ENCODE measurements at places on chromosomes 3 and 15.
A peak's percentile ranks its signal among the peaks of the same experiment; 100 is the strongest.

DNA sequence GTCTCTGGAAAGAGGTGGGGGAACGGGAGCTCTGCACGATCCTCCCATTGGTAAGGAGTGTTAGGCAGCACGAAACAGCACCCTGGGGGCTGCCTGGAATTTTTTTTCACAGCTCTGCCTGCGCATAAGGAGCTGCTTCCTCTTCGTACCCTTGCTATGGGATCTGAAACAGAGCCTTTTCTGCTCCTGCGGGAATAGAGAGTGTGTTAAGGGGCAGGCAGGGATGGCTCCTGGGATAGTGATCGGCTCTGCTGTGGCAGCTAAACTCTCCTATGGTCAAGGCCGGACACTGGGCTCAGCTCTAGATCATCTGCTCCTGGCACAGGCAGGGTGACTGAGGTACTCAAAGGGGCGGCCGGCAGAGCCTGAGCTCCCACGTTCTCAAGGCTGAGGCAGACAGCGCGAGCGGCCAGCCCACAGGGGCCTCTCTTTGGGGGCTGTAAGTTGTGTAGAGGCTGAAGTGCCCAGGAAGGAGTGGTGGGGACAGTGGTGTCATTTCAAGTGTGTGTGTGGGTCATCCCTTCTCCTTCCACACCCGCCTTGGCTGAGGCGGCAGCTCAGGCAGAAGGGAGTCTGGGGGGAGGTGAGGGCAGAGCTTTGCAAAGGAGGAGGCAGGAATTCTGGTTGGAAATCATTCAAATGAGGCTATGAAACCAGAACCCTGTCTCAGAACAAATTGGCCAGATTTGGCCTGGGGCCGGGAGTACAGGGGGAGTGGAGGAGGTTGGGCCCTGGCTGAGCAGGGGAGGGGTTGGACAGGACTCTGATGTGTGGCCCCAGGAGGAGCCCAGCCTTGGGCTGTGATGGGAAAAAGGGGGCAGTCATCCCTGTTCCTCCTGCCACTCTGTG is 31.0 kb downstream of the EPHB3 start:
- no peak for DNase-seq

DNA sequence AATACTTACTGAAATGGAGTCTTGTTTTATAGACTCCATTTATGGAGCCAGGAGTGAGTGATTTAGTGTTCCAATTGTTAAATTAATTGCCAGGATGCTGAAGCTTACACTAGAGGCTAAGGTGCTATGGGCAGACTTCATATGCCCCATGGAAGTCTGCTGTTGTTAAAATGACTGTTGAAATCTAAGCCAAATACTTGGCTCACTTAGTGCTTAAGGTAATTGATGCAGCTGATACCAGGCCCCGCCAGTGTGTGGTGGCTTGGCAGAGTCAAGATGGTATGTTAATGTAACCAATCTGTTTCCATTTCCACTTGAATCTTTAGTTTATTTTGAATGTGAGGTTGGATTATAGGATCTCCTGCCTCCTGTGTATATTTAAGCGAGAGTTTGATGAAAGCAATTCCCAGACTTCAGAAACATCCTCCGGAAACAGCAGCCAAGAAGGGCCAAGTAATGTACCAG is 187.1 kb downstream of the ITPR1 start:
- DNase-seq, result no peak

DNA sequence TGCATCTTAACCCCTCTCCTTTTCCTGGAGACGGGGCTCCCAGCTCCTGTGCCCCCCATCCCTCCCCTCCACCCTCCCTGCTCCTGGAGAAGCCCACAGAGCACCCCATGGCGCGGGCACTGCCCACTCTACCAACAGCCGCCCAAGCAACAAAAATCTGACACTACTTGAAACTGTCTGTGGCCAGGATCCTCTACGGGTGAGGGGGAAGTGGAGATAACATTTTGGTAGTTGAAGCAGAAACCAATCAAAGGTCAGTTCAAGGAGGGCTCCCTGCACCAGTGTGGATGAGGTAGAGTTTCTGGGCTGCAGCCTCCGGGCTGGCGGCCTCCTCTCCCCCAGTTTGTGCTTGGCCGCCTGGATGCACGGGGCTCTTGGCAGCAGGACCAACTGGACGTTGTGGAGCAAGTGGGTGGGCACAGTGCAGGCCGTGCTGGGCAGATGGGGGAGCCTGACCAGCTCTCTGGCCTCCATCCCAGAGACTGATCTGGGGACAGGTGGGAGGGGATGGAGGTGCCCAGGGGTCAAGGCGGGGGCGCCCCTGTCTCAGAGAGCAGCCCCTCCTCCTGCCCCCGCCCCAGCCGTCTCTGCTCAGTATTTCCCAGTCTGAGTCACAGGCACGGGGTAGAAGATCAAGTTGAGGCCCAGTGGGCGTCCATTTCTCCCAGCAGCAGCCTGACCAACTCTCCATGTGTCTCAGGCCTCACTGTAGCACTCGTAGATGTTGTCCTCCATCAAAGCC is 12.8 kb downstream of the H1-8 start:
- peak; percentile 60 for DNase-seq

DNA sequence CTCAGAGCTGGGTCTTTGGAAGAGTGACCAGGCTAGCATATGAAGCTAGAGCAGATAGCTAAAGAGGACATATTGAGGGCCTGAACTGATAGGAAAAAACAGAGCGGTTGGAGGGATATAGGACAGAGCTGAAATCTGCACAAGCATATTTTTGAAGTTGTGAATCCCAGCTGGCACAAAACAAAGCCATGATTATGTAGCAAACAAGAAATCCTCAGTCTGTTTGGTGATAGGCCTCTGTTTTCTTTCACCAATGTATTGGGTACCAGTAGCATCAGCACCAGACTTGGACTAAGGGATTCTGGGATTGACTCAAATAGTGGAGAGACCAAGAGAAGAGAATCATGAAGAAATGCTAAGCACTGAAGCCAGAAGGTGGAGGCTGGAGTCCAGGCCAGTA is 151.0 kb downstream of the FAM43A start:
- DNase-seq, result no peak

GRCh38 chr3:73765878-73766545 is 141.3 kb upstream of the PDZRN3 start:
- peak; percentile 5 for DNase-seq

DNA sequence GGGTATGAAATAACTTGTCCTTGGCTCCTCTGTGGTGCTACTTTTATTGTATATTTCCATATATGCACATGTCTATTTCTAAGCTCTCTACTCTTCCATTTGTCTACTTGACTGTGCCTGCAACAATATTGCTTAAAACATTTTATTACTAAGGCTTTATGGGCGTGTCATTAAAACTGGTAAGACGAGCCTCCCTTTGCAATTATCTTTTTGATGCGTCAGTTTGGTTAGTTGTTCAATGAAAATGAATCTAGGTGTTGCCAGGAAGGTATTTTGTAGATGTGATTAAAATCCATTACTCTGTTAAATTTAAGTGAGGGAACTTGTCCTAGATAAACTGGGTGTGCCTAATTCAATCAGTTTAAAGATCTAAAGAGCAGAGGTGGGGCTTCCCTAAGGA is 12.9 kb upstream of the TRA2B start:
- DNase-seq, result no peak

- DNase-seq, result peak; percentile 16
Measured at GRCh38 chr3:79115458-79115857, 652.3 kb downstream of the ROBO1 start.

- DNase-seq, result no peak
Measured at GRCh38 chr3:188901671-188902287, 270.0 kb upstream of the TPRG1 start.

DNA sequence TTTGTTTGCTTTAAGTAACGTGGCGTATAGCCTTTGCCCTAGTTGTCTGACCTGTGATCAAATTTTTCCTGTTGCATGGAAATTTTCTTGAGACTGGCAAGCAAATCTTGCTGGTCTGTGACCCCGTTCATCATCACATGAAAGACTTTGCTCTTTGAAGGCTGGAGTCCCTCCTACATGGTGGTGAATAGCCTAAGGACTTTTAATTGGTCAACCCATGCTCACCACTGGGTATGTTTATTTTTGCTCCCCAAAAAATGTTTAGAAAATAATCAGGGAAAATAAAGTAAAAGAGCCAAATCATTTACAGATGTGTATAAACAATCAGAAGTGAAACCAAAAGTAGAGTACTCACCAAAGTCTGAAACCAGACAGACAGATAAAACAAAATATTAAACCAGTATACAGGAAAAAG is 1075.3 kb upstream of the ALCAM start:
- DNase-seq, result no peak

DNA sequence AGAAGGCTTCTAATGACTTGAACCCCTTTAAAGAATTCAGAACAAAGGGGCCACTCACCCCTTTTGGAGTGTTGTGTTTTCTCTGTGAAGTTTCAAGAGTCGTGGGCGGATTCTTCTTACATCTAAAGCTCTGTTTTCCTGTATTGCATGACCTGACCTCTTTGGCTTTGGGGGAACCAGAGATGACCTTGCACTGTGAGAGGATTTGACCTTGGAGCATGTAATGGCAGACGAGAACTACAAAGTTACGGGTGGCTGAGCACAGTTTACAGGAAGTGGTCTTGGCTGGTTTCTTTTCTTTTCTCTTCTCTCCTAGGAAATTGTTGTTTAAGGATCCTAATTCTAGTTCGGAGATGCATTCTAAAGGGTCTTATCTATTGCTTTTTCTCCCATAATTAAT is 6.2 kb upstream of the BDH1 start:
- DNase-seq, result no peak

- no peak for DNase-seq
Measured at GRCh38 chr3:154131830-154132229, 10.6 kb downstream of the ARHGEF26 start.

GRCh38 chr3:183268366-183268765 is 15.3 kb downstream of the B3GNT5 start:
- no peak for DNase-seq

DNA sequence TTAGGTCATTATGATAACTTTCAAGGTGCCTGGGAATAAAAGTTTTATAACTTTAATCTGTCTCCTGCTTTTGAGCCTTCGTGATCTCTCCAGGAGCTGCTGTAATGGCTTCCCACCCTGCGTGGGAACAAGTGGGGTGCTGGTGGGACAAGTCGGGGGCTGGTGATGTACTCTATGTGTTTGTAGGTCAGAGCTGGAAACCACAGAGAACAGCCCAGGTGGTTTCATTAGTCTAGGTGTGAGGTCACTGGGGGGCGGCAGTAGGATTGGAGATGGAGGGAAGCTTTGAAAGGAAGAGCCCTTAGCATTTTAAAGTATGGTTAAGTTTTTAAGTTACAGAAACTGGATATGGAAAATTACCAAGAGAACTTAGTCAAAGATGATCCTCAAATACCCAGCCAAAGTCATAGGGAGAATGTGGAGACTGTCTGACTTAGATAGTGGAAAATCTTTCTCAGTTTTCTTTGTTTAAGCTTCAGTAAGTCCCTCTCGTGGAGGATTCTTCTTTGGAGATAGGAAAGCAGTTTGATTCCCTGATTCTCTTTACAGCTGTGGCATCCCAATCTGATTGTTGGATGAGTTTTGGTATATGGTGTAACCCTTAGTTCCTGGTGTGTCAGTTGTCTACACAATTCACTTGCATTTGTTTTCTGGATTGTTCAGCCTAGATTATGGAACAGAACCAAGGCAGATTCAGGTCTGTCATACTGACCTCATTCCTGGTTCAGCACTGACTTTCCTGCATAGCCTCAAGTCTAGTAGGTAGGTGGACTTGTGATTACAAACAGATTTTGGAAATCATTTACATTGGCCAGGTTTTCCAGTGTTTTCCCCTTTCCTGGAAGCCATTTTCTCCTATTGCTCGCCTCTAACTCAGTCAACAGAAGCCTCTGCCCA is 115.6 kb downstream of the FNDC3B start:
- DNase-seq, result no peak

DNA sequence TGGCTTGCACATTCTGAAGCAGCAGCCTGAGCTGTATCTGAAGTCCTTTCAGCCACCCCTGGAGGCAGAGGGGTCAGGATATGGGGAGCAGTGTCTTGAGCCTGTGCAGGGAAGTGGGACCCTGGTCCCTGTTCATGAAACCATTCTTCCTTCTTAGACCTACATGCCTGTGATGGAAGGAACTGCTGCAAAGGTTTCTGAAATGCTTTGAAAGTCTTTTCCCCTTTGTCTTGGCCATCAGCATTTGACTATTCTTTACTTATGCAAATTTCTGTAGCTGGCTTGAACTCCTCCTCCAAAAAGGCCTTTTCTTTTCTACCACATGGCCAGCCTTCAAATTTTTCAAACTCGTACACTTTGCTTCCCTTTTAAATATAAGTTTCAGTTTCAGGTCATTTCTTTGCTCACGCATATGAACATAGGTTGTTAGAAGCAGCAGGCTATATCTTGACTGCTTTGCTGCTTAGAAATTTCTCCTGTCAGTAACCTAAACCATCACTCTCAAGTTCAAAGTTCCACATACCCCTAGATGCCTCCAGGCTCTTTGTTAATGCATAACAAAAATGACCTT is 62.3 kb downstream of the GALK2 start:
- DNase-seq, result peak; percentile 63

DNA sequence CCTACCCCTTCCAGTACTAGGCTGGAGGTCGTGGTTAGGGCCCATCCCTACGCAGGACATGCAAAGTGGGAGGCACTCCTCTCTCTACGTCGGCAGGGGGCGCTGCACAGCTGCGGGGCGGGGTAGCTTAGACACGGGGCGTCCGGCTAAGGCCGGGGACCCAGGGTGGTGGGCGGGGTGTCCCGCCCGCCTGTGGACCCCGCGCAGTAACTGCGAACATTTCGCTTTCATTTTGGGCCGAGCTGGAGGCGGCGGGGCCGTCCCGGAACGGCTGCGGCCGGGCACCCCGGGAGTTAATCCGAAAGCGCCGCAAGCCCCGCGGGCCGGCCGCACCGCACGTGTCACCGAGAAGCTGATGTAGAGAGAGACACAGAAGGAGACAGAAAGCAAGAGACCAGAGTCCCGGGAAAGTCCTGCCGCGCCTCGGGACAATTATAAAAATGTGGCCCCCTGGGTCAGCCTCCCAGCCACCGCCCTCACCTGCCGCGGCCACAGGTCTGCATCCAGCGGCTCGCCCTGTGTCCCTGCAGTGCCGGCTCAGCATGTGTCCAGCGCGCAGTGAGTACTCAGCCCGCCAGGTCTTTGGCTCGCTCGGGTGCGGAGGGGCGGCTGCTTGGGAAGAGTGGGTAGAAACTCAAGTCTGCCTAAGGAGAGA is at the start of gene IL12A:
Gene IL12A (plus strand): TSS at position 219 of the 655 bp plus-strand sequence.
- peak; percentile 47 for DNase-seq

GRCh38 chr3:46676601-46677410 is 16.7 kb downstream of the ALS2CL start:
- no peak for DNase-seq

- no peak for DNase-seq
Measured at GRCh38 chr15:27094235-27094634, 123.3 kb downstream of the GABRG3 start.

DNA sequence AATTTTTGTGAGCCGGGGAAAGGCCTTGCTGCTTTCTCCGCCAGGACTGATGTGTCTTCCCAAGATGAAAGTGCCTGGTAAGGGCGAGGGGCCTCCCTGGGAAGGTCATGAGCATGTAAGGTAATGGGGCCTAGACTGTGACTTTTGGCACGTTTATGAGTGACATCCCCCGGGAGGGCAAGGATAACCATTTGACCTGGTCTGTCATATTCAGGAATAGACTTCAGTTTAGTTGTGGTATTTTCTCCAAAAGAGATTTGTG is 631 bp upstream of the CNBP start:
- DNase-seq, result no peak

GRCh38 chr3:46897031-46897430 is 19.5 kb downstream of the PTH1R start:
- DNase-seq, result no peak
